ENCODE measurements at places on chromosomes 3 and 15.
A peak's percentile ranks its signal among the peaks of the same experiment; 100 is the strongest.

GRCh38 chr15:74787251-74788041 is 5.6 kb downstream of the CSK start:
- no peak for DNase-seq

- no peak for DNase-seq
Observed at GRCh38 chr15:69836526-69837230, 261.0 kb downstream of the TLE3 start.

DNA sequence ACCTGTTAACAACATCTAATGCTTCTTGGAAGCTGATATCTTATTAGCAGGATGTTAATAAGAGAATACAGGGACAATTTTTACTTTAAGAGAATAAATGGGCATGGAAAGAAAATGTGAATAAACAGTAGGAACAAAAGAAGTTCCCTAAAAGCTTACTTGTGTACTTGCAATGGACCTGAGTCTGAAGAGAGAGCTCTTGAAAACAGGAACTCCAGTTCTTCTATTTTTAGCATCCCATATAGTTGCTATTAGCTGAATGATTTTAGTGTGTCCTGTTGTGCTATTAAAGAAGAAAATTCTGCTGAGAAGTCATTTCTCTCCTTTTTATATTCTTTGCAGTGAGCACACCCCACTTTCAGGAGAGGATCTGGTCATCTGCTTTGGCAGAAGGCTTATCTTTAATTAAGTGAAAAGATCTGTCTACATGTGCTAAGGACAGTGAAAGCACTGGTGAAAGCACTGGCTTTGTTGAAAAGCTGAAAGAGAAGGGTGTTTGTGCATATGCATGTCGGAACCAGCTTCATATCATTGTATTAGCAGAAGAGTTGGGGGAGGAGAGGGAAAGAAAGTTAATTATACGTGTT is 1.4 kb upstream of the ST3GAL6 start:
- no peak for DNase-seq

- DNase-seq = no peak
Observed at GRCh38 chr3:79113876-79114275, 653.9 kb downstream of the ROBO1 start.

DNA sequence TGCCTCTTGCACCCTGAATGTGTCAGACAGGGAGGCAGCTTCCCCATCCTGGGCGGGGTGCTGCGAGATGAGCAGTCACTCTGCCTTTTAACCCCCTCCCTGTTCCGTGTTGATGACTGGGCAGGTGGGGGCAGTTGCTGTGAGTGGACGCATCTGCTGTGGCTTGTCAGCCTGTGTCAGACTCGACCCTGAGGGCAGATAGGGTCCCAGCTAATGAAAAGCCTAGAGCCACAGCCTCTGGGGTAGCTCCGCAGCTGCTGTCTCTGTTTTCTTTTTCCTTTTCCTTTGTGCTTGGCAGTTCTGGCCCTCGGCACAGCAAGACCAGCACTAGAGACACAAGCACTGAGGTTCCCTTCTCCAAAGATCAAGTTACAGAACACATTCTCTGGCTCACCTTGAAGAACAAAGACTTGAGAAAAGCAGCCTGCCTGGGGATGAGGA is 43.0 kb upstream of the GLCE start:
- DNase-seq = no peak

- no peak for DNase-seq
Observed at GRCh38 chr3:44981751-44982150, 5.7 kb downstream of the EXOSC7 start.

- no peak for DNase-seq
Observed at GRCh38 chr3:18635215-18635614, 210.1 kb upstream of the SATB1 start.

- DNase-seq = no peak
Observed at GRCh38 chr3:72969766-72970165, 26.8 kb upstream of the PPP4R2 start.

DNA sequence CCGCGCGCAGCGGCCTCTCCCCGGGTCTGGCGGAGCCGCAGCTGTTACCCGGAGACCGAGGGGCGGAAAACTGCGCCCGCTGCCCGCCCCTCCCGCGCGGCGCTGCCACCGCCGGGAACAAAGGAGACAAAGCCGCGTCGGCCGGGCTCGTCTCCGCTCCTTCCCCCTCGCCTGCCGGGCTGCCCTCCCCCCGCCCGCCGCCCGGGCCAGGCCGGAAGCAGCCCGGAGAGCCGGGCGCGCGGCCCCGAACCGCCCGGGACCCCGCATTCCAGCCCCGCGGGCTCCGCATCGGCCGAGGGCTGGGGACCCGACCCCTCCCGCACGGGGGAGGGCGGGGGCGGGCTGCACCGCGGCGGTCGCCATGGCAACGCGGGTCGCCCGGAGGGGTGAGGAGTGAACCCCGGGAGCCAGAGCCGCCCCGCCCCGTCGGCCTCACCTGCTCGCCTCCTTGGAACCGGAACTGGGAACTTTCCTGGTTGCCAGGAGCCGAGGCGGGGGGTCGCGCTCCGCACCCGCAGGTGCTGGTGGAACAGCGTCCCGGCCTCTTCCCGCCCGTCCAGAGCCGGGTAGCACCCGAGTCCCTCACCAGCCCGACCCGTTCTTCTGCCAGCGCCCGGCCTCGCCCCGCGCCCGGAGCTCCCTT is 448 bp downstream of the PLXNB1 start:
- DNase-seq = no peak

DNA sequence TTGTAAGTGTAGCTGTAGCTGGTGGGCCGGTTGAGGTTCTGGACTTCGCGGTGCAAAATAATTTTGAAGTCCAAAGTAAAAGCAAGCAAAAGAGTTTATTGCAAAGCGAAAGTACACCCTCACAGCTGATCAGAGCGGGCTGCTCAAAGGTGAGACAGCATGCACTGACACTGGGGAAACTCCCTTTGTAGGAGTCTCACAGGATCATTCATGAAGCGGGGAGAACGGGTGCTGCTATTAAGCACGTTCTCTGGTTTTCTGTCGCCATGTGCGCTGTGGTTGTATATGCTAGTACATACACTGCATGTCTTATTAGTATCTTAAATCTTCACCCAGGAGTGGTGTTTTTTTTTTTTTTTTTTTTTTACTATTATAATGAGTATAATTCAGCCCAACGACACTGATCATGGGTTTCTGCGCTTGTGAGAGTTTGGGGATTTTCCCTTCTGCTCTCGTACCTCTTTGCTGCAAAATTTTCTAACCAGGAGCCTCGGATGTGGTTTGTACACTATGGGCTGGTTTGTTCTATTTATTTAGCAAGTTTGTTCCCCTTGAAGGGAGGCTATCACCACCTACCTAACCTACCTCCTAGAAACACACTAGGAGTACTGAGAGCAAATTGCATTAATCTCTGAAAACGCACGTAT is 1.4 kb upstream of the AP4E1 start:
- DNase-seq = no peak

- DNase-seq = no peak
Observed at GRCh38 chr3:113065336-113065735, 74.6 kb downstream of the GTPBP8 start.

DNA sequence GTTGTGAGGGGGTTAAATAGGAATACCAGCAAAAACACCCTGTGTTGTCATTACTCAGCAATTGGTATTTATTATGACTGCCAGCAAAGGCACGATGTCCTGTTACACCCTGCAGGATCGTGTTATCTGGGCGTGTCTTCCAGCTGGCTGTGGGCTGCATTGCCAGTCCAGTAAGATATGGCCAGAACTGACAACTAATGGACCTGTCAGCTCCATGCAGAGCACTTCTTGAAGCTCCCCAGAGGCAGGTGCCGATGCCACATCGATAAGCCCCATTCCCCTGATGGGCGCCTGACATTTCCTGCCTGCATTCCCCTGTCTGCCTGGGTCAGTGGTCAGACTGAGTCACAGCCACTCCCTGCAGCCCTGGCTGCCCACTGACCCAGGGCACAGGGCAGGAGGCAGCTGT is 79.7 kb upstream of the RASGRF1 start:
- DNase-seq = no peak

GRCh38 chr15:52114261-52115055 is 1.9 kb upstream of the BCL2L10 start:
- no peak for DNase-seq

GRCh38 chr3:25589104-25589782 is 75.5 kb downstream of the TOP2B start:
- no peak for DNase-seq

GRCh38 chr3:56796996-56797395 is 4.8 kb downstream of the ARHGEF3 start:
- DNase-seq = no peak

- DNase-seq = no peak
Observed at GRCh38 chr15:52790941-52791751, 1.0 kb upstream of the ONECUT1 start.

DNA sequence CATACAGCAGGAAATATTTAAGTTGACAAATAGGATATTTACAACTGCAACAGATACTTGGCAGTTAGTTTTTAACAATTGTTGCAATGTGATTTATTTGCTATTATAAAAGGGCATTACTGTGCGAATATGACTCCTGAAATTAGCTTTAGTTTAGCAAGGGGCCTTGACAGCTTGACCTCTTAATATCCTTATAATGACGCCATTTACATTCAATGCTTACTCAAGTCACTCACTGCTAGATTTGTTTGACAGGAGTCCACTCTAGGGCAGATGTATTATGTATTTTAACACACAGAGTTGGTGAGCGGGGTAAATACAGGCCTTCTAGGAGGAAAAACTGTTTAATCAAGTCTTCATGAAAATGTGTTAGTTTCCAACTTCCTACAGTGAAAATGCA is 58.1 kb upstream of the C15orf61 start:
- no peak for DNase-seq

- DNase-seq = peak; percentile 66
Observed at GRCh38 chr3:139689122-139689521, 11.3 kb upstream of the NMNAT3 start.

DNA sequence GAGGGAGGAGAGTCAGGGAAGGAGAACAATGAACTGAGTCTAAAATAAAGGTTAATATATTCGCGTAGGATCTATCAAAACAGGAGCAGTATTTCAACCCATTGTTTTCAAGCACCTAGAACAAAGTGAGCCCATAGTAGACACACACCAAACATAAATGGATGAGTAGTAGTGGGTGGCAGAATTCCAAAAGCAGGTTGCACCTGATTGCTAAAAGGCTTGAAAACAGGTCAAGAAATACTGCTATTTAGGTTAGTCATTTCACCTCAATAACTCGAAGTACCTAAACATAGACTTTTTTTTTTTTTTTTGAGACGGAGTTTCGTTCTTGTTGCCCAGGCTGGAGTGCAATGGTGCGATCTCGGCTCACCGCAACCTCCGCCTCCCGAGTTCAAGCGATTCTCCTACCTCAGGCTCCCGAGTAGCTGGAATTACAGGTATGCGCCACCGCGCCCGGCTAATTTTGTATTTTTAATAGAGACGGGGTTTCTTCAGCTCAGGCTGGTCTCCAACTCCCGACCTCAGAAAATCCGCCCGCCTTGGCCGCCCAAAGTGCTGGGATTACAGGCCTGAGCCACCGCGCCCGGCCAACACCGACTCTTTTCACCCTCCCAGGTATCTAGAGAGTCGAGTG is 855 bp upstream of the ABHD5 start:
- no peak for DNase-seq

GRCh38 chr3:54358316-54358715 is 236.0 kb downstream of the CACNA2D3 start:
- DNase-seq = no peak

DNA sequence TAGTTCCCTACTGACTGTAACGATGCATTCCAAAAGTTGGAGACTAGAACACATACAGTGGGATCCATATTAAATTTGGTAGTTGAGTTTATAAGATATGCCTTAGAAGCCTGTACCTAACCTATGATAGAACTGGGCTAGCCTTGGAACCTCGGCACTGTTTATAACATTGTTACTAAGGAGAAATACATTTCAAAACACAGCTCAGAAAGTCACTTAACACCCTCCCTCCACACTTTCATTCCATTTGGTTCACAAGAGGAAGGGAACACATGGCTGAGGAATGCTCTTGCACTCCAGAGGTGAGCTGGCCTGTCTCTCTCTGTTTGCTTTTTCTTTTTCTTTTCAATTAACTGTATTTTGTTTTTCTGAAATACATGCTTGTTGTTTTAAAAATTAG is 48.7 kb upstream of the TSC22D2 start:
- DNase-seq = no peak

DNA sequence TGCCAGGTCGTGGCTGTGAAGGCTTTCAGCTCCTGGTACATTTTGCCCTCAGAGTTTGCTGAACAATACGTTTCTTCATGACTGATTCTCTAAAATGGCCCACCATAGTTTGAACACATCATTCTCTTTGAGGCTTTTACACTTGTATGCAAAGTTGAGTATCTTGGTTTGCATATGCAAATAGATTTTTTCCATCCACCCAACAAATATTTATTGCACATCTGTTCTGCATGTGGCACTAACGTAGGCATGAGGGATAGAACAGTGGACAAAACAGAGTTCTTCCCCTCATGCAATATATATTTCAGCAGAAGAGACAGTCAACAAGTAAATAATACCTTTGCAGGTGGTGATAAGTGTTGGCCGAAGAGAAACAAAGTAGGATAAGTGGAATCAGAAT is 55.2 kb downstream of the KAT2B start:
- DNase-seq = no peak

DNA sequence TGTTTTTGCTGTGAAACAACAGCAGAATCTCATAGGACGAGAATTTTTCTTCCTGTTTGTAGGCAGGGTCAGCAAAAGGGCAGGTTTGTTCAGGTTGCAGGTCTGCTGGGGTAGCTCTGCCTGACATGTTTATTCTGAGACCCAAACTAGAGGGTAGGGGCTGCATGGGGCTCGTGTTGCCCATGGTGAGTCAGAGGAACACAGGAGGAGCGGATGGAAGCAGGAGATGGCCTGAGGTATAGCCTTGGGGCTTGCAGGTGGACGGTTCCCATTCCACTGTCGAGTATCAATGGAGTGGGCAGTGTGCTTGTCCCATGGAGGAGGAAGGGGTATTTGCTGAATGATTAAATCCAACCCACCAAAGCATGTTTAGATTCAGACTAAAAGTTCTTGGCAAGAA is 138.9 kb downstream of the APBA2 start:
- no peak for DNase-seq

DNA sequence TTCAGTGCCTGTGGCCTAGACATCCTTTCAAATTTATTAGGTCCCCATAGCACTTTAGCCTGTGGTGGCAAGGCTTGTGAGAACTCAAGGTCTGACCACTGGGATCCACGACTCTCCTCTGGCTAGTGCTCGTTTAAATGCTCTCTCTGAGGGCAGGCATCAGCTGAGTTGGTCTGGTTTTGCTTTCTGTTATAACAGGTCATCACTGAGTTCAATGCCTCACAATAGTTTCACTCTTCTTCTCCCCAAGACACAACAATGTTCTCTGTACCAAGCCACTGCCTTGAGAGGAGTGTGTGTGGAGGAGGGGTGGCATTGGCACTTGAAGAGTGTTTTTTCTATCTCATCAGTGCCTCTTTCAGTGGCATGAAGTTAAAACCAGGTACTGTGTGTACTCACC is 7.6 kb downstream of the OR5K4 start:
- no peak for DNase-seq
